ENCODE measurements at places on chromosomes 4 and X. TPM values are rescaled to one million over a fixed set of nuclear protein-coding genes. Genes with fewer than 3 reads are reported as not detected.

The IBSP gene
- total RNA-seq = not detected

The IDH3G gene
- 29.9 TPM for total RNA-seq

The POF1B gene
- 2.2 TPM for total RNA-seq

The MEPE gene
- not detected for total RNA-seq

The CSN1S1 gene
- not detected for total RNA-seq

DNA sequence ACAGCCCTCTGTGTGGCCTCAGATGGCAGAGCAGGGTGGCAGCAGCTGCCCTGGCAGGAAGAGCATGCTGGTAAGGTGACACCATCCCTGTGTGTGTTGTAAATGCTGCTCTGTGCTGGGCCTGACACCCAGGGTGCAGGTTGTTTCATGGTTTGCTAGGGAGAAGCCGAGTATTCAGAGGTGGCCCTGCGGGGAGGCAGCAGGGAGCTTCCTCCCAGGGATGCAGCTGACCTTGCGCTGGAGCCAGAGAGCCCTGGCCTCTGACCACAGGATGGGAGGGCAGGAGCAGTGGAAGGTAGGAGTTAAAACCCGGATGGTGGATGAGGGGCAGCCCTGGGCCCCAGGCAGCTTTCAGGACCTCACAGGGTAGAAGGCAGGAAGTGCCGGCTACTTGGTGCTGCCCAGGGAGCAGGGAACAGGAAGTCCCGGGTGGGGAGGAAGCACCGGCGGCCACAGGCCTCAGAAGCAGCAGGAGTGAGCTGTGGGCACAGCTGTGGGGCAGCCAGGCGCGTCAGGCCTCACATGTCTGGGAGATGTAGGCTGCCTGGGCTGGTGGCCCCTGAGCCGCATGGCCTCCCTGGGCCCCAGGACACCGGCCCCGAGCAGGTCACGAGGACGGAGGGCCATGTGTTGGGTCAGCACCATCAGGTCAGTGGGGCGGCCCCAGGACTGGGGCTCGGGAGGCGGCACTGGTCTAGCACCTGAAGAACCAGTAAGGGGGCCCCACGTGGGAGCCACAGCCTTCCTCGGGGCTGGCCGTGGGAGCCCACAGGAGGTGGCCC is 19.1 kb downstream of the SH3BP2 start:
- DNase-seq = peak; percentile 52
